Fibroblast of lung (primary cell): ENCODE measurements at places on chromosomes 4 and X. TPM values are rescaled to one million over a fixed set of nuclear protein-coding genes. Genes with fewer than 3 reads are reported as not detected.

DNA sequence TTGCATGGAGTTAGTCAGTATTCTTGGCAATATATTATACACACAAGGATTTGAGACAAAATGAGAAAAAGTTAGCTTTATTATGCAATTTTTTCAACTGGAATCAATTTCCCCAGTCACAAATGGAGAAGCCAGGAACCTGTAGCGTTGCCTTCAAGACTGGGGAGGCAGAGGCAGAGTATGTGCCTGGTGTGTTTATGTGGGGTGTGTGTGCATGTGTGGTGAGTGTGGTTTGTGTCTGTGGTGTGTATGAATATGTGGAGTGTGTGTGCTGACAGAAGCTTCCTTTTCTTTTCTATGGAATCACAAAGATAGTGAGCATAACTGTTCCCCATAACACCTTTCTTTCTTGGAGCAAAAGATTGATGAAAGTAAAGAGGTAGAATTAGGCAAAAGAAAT, 37.0 kb downstream of the TNIP3 start:
- no peak for DNase-seq

- no peak for DNase-seq
Measured at GRCh38 chrX:120321520-120322281, 10.4 kb upstream of the TMEM255A start.

ARSJ gene
- polyA plus RNA-seq = 48.7 and 51.1 TPM in 2 replicates

EXOC1L gene
- polyA plus RNA-seq = not detected in 2 replicates
